BE2C (cell line): ENCODE measurements at places on chromosomes 7 and 10.

DNA sequence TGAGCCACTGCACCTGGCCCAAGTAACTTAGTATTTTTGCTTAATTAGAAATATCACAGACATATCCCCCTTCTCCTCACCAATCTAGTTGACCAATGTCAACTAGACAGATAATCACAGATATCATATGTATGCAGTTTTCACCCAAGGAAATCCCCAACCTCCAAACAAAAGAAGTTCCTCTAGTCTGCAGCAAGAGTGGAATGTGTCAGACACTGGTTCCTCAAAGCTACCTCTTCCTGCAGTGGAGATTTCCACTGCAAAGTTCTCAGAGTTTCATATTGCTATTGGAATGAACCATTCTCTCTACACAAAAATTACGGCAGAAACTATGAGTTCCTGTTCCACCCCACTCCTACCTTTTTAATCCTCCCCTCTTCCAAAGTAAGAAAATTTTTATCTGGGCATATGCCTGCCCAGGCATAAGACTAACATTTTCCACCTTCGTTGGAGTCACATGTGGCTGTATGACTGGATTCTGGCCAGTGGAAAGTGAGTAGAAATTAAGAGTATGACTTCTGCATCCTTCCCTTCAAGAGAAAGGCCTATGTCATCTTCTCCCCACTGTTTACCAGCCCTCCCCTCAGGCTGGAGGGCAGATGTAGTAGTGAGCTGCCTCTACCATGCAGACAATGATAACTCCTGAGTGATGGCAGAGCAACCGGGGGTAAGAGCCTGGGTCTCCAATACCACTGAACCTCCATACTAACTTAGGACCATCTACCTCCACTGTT lies 103.0 kb downstream of the MYOF start:
- no peak for DNase-seq

GRCh38 chr7:98681511-98681910 lies 64.4 kb downstream of the NPTX2 start:
- no peak for DNase-seq

GRCh38 chr7:45658716-45659495 lies 84.7 kb downstream of the ADCY1 start:
- DNase-seq, result no peak

DNA sequence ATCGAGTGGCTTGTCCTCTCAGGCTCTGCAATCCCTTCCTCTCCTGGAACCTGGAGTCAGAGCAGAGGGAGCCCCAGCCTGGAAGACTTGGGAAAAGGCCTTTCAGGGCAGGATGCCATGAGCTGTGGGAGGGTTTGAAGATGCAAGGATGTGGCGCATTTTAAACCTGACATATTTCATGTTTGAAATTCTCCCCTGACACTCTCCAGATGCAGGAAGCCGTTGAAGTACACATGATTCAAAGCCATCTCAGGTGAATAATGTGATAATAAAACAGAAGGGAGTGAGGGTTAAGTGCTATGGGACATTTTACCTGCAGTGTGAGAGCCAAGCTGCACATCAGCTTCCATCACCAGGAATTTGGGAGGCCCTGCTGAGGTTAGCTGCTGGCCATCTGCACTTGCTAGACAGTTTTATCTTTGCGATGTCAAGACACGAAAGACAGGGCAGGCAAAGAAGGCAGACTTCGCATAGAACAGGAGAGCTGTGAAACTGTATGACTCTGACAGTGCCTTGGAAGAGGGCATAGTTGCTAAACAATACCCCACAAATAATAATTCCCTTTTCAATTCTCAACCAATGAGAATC lies 159.1 kb upstream of the GDF10 start:
- DNase-seq, result no peak

- DNase-seq, result no peak
Measured at GRCh38 chr10:14659626-14660196, 115.0 kb downstream of the FAM107B start.
